ENCODE measurements at places on chromosomes 3 and 15.

- DNase-seq, result no peak
These were observed 228.3 kb upstream of the ZBTB20 start for GRCh38 chr3:115375362-115375761.

DNA sequence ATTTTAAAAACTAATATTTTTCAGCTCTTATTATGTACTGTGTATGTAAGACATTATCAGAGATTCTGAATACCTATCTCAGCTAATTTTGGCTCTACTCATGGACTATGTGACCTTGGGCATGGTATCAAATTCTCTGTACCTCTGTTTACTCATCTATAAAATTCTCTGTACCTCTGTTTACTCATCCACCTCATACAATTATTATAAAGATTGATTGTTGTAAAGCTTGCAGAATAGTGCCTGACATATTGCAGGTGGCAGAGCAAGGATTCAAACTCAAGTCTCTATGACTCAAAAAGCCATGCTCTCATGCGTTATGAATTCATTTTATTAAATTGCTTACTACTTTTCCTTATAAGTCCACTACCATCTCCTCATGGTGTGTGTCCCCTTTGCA is 151.9 kb upstream of the ARL6 start:
- DNase-seq, result no peak

GRCh38 chr15:29100486-29101000 is 169.1 kb downstream of the NSMCE3 start:
- DNase-seq, result no peak

GRCh38 chr15:75696311-75696720 is 16.3 kb downstream of the CSPG4 start:
- no peak for DNase-seq

- DNase-seq, result no peak
These were observed 17.9 kb downstream of the DNAH1 start for GRCh38 chr3:52333869-52334557.

- no peak for DNase-seq
These were observed 294.0 kb upstream of the SOX2 start for GRCh38 chr3:181417748-181418147.

DNA sequence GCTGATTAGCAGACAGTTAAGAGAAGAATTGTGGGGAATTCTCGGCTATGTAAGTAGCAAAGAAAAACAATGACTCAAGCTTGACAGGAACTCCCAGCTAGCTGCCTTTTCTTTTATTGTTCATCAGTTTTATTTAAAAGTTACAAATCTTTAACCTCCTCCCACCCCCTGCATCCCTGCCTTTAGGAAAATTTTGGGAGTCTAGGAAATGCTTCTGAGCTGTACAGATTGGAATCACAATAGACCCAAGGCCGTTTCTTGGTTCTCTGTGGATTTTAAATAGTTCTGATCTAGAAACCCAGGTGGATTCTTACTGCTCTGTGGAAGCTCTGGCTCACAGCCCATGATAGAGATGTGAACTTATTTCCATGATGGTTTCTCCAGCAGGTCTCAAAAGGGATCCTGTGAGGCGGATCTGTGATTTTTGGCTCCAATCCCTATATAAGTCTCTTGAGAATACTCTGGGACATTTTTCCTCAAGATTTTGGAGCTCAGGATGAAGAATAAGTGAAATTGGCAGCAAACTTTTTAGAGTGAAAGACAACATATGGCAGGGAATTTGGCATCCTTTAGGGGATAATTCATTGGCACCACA is 312.3 kb downstream of the EPHA3 start:
- DNase-seq, result no peak

DNA sequence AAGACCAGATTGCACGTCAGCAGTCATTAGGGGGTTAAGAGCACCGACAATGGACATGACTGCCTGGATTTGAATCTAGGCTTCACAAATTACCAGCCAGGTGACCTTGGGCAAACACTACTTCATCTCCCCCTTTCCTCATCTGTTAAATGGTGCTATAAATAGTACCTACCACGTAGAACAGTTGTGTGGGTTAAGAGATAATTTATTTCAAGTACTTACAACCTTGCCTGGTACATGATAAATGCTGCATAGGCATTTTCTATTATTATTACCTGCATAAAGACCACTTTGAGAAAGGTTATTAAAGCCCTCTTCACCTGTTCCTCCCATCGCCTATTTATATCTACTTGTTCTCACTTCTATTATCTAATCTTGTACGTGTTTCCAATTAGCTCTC is 64.7 kb downstream of the BTD start:
- no peak for DNase-seq

GRCh38 chr15:73822998-73823397 is 50.4 kb upstream of the TBC1D21 start:
- DNase-seq, result no peak

DNA sequence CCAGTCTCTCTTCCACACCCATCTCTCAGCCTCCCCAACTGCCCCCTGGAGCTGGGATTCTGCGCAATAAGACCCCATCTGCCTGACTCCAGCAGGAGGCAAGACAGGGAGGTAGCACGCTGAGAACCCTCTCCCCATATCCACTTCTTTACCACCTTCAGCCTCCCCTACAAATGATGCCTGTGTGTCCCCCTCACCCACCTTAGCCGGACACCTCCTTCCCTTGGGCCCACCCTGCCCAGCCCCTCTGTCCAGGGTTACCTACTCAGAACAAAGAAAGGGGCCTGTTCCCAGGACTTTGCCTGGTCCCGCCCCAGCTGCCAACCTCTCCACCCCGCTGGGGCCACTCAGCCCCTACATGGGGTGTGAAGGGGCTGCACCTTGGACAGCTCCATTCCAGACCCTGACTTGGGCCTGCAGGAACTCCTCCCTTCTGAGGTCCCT is 40.8 kb upstream of the ATP2B2 start:
- no peak for DNase-seq

DNA sequence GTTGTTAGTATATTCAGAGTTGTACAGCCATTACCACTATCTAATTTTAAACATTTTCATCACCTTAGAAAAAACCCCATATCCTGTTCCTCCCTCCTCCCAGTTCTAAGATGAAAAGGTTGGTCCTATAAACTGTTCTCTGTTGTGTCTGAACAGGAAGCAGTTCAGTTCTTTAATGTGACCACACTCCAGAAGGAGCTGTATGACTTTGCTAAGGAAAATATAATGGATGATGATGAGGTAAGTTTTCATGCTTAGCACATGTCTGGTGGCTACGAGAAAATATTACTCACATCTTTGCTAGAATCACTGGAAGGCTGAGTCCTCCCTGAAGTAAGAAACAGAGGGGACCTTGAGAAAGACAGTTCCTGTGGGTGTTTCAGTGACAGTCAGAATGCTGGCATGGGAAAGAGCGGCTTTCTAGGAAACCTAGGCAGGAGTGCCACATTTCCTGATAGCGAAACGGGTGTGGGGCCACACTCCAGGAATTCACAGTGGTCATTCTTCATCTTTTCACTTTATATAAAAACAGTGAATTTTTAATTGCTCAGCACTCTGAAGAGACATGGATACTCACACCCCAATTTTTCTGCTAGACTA is 20.3 kb downstream of the CRTAP start:
- no peak for DNase-seq

DNA sequence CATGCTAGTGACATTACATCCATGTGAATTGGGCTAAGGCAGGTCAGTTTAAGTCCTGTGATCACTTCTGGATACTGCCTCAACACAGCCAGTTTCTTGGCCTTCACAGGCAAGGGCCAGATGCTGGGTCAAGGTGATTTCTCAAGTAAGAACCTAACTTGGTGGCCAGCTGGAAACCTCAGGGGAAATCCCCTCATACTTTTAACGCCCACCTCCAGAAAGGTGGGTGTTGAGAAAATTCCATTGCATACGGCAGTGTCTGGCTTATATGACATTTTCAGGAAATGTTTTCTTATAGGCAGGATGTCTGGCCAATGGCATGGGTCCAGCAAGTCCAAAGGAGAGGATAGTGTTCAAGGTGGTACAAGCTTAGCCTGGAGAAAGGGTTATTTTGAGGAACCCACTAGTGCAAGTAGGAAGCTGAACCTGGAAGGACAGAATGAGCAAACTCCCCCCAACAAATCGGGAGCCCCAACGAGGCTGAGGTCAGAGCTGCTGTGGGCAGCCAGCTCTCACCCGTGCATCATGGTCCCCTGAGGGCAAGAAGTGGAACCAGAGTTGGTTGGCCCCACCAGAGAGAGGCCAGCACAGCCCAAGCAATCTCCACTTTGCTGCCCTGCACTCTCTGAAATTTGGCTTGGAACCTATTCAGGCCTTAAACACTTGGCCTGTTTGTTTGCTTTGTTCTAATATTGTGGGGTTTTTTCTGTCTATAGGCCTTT is 135.4 kb downstream of the PDE8A start:
- DNase-seq, result no peak

GRCh38 chr15:90463381-90463780 is 66.3 kb upstream of the CRTC3 start:
- no peak for DNase-seq

DNA sequence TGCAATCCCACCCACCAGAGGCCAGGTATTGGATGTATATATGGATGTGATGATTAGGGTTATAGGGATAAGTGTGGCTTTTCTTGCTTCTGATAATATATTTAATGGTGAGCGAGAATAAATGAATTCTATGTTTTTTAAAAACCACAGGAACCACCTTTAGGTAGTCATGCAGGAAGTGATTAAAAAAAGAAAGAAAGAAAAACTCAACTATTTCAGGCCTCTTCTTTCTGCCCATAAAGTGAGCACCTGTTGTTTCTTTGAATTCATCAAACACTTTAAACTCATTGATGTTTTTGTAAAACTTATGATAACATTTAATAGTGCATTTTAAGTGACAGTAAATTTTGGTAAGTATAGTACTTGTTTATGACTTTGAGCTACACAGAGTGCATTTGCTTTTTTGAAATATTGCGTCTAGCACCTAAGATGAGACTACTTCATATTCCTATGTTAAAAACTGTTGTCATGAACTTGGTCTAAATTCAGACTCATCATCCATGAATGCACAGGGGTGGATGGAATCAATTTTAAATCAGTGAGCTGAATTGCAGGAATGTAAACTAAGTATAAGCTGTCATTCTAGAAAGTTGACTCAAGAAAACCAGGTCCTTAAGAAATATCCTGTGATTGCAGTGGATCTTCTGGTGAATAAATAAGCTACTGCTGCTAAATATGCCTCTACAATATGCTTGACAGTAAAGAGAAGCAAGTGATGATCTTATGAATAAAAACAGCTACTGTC is 764.4 kb upstream of the NECTIN3 start:
- DNase-seq, result no peak

- no peak for DNase-seq
These were observed 1.2 kb downstream of the BNC1 start for GRCh38 chr15:83283138-83283812.

DNA sequence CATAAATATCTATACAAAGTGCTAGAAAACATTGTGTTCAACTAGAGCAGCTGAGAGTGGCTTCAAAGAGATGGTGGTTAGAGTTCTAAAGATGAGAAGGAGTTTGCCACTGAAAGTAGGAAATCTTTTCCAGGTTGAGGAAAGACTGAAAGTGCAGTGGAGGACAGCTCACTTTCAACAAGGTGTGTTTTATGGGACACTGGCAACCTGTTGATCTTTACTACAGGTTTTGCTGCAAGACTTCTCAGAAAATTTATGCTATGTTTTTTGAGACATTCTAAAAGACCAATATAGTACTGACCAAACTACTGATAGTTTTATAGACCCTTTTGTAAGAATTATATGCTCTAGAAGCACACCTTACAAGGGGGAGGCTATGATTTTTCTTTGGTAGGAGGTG is 3.8 kb downstream of the CHRNA7 start:
- no peak for DNase-seq

DNA sequence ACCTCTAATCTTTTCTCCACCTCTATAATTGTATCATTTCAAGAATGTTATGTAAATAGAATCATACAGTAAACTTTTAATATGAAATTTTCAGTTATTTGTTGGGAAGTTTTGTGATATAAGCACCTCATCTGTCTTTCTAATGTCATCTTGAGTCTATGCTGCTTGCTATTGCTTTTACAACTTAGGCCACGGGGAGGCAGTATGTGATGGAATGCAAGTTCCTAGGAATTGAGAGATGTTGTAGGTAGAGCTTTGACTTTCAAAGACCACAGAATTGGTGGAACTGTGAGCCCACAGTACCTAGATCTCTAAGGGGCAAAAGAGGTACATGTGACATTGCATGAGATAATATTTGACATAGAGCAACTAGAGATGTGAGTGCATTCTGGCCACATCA is 328.3 kb downstream of the MFSD1 start:
- no peak for DNase-seq

- DNase-seq, result peak; percentile 49
These were observed 1.9 kb downstream of the CHST2 start for GRCh38 chr3:143121241-143122088.

DNA sequence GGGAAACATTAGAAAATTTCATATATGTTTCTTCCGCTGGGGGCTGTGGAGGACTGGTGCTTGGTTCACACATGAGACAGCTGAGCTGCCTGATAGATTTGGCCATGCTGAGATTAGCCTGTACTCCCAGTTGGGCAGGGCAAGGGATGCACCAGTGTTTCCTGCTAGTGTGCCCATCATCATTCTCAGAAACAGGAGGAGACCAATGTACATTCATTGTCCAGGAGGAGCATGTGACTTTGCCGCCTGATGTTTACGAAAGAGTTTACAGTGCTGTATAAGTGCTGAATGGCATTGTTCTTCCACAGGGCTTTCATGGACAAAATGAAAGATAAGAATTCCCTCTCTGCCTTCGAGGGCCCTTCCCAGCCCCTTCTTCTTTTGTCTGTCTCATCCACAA is 311.1 kb upstream of the THBS1 start:
- no peak for DNase-seq

- DNase-seq, result no peak
These were observed 89.9 kb upstream of the TSPAN3 start for GRCh38 chr15:77160562-77161478.

DNA sequence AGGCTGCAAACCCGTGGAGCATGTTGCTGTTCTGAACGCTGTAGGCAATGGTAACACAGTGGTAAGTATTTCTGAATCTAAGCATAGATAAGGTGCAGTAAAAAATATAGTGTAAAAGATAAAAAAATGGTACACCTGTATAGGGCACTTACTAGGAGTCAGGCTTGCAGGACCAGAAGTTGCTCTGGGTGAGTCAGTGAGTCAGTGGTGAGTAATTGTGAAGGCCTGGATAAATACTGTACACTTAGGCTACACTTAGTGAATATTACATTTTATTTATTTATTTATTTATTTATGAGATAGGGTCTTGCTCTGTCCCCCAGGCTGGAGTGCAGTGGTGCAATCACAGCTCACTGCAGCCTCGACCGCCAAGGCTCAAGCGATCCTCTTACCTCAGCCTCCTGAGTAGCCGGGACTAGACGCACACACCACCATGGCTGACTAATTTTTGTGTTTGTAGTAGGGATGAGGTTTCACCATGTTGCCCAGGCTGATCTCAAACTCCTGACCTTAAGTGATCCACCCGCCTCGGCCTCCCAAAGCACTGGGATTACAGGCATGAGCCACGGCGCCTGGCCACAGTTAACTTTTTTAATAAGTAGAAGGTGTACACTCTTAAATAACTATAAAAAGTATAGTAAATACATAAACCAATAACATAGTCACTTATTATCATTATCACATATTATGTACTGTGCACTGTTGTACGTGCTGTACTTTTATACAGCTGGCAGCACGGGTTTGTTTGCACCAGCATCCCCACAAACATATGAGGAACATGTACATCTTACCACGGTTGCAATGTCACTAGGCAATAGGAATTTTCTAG is 155.1 kb downstream of the IGF1R start:
- no peak for DNase-seq

GRCh38 chr15:43329217-43329959 is 985 bp downstream of the LCMT2 start:
- DNase-seq, result no peak

- no peak for DNase-seq
These were observed 122.8 kb downstream of the DNAH12 start for GRCh38 chr3:57421336-57421735.

Data from stimulated activated CD8-positive, alpha-beta memory T cell treated with anti-CD3 and anti-CD28 coated beads, Interleukin-15, amount 100 ng/mL, for 4 hours (primary cell).